Activated CD4-positive, alpha-beta T cell treated with anti-CD3 and anti-CD28 coated beads, Interleukin-2, amount 50 U/mL, for 16 hours (primary cell): ENCODE measurements at places on chromosomes 16 and 17.

DNA sequence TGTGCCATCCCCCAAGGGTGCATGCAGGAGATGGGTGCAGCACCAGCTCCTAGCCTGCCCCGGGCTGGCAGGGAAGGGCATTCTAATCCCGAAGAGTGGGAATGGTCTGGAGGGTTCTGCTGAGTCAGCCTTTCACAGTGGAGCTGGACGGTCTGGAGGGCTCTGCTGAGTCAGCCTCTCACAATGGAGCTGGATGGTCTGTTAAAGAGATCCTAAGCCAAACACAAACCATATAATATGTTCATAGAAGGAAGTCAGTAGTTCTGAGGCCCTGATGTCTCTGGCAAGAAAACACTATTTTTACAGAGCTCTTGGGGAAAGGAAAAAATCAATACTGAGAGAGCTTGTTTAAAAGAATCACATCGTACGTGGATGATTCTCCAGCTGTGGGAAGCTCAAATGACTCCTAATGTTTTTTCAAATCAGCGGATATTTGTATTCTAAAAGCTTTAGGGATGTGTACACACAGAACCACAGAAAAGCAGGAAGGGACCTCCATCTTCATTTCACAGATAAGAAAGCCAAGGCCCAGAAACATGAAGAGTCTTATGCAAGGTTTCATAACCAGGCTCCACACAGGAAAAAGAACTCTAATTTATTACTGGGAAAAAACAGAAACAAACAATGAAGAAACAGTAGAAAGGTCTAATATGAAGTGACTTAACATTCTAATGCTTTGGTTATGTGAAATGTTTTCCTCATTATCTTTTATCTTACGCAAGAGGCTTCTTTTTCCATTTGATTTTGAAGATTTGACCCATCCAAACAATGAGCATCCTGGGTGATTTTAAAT lies 176.3 kb downstream of the VPS53 start:
- DNase-seq: no peak

- no peak for DNase-seq
Measured at GRCh38 chr17:50270435-50271362, 3.6 kb upstream of the TMEM92 start.

DNA sequence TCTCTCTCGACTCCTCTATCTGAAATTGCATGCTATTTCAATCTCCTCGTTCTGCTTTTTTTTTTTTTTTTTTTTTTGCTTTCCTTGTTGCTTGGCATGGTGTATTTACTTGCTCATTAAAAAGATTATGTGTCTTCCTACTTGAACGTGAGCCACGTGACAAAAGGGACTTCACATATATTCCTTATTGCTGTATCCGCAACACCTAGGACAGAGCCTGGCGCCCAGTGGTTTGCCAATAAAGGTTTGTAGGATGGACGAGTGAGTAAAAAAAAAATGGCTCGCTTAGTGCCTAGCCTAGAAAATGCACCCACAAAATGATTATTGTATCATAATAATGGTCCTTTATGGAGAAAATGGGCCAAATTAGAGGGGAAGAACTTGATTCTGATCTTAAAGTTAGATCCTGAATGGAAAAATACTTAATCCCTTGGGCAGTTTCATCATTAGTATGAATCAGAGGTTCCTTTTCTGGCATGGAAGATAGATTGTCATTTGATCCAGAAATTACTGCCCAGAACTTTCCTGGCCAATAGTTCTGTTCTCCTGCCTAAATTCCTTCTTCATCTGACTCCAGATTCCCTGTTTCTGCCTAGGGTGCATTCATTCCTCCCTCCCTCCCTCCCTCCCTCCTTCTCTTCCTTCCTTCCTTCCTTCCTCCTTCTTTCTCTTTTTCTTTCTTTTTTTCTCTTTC lies 13.6 kb upstream of the TMEM220 start:
- DNase-seq: no peak

- no peak for DNase-seq
Measured at GRCh38 chr17:20920815-20921199, 122.0 kb downstream of the USP22 start.

DNA sequence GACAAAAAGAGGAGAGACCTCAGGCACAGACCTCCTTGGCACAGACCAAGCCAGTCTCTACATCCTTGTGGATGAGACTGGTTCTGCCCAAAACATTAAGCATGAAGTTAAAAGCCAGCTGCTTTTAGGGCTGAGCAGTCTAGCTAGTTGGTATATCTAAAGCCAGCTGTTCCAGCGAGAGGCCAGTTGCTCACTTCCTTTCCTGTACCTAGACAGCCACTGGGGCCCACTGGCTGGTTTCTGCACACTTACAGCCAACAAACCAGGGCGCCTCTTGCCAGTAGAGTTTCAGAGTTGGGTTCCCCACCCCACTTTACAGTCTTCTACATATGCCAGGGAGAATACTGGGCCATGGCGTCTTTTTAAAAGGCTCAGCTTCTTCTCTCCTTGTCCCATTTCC lies 242.4 kb downstream of the ZFHX3 start:
- DNase-seq: no peak

DNA sequence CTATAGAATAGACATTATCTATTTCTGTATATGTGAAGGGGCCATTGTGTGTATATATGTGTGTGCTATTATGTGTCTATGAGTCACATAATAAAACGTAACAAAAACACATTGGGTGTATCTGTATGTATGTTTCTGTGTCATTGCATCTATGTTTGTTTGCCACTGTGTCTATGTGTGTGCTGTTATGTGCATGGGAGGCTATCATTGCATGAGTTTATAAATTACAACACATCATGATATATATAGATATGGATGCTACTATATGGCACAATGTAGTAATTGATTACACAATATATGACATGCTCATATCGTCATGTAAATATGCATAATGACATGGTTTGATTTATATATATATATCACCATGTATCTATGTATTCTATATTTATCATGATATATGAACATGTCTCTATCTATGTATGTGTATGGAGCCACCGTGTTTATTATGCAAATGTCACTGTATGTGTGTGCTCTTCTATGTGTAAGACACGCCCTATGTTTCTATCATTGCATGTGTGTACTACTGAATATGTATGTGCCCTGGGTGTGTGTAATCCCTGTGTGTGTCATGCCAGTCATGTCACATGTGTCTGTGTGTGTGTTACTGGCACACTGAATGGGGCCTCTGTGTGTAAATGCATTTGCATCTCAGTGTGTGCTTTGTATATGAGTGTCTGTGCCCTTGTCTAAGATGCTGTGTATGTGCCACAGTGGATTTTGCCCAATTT lies 1.4 kb upstream of the TSPOAP1 start:
- peak; percentile 95 for DNase-seq

GRCh38 chr16:17338244-17338643 lies 132.5 kb downstream of the XYLT1 start:
- no peak for DNase-seq

DNA sequence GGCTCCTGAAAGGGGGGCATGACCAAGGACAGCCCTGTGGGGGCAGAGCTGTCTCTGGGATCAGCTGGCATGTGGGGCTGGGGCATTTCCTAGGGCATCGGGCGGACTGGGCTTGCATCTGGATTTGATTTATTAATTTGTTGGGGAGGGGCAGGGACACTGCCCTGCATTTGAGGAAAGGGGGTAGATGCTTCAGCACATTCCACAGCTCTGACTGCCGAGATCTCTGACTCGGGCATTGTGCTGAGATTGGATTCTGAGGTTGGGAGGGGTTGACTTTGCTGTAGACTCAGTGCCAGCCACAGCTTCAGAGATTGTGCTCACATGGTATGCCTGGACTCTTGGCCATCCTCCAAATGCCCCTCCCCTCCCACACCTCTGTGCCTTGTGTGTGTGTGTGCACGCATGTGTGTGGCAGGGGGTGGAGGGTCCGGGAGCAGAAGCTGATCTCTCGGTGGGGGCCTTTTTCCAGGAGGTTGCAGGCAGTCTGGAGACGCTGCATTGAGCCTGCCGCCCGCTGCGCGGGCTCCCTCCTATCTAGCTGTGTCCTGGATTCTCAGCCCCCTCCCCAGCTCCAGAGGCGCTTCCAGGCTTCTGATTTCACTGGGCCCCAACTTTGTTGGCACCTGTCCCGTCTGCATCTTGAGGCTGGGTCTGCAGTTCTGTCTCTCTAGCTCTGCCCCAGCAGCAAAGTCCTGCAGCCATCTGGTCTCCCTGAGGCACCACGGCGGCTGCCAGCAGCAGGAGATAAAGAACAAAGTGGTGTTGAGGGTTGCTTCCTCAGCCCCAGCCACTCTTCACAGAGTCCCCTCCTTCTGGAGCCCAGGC lies 14.9 kb downstream of the IGFBP4 start:
- DNase-seq: no peak

- no peak for DNase-seq
Measured at GRCh38 chr17:50078430-50078829, 16.7 kb upstream of the PDK2 start.

GRCh38 chr17:47660064-47660492 lies 10.4 kb downstream of the KPNB1 start:
- peak; percentile 69 for DNase-seq

DNA sequence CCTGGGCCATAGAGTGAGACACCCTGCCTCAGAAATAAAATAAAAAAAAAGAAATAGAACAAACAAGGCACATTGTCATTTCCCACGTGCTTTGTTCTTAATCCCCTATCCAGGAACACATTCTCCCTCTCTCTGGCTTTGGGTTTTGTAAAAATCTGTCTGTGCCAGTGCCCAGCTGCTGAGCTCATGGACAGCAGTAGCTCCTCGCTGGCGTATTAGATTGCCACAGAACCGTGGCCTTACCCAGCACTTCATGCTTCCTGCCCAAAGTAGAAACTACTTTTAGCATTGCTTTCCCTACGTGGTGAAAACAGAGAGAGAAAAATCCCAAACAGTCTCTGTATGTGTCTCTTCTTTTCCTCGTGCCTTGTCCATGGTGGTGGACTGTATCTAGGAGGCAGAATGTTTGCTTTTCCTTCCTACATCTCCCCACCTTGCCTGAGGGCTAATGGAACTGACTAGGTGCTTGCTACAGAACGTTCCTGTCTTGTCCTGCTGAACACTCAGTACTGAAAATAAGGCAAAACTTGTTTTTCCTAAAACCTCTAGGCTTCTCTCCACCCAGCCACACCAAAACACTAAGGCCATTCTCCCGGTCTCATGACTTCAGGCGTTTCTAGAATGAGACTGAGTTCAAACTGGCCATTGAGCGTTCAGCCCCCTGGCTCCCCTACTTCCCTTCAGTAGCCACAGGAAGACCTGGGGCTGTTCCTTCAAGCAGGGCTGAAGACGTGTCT lies 26.1 kb downstream of the MNT start:
- no peak for DNase-seq

GRCh38 chr17:36723459-36724025 lies 122.2 kb downstream of the MRM1 start:
- no peak for DNase-seq

DNA sequence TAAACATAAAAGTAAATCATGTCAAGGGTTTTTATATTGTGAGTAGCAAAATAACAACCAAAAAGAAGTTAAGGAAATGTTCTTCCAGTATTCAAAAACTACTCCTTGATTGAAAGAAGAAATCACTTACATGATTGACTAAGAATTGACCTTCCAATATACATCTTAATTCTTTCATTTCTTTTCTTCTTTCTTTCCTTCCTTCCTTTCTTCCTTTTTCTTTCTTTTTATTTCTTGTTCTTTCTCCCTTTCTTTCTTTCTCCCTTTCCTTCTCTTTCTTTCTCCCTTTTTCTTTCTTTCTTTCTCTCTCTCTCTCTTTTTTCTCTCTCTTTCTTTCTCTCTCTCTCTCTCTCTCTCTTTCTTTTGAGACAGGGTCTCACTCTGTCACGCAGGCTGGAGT lies 60.7 kb upstream of the SOX9 start:
- no peak for DNase-seq

DNA sequence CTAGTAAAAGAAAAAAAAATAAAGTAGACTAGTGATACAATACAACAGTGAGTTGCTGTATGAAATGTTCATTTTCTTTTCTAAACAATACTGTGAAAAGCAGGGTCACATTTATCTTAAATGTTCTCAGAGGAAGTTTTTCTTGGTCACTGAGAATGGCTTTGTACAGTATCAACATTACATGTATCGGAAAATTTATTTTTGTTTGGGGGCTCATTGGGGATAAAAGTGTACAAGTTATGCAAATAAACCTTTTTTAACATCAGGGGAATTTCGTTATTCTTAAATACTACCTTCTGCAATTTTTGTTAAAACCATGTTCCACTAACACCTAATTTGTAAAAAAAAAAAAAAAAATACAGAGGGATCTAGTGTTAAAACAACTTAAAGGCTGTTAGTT lies 8.7 kb upstream of the ZNF594 start:
- DNase-seq: no peak

DNA sequence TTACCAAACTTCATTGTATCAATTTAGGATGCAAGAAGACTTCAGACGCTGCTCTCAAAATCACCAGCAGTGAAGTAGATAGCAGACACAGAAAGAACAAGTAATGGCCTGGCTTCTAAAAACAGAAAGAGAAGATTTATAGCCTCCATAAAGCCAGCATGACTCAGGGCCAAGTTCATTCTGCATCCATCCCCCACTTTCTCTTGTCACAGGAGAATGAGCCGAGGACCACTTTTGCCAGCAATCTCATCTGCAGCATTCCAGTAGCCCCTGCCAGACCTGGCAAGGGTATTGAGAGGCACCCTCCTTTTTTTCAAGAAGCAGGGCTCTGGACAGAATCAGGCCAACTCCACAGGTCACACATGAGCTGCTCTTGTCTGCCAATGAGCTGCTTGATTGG lies 355.4 kb upstream of the SOX9 start:
- DNase-seq: no peak

DNA sequence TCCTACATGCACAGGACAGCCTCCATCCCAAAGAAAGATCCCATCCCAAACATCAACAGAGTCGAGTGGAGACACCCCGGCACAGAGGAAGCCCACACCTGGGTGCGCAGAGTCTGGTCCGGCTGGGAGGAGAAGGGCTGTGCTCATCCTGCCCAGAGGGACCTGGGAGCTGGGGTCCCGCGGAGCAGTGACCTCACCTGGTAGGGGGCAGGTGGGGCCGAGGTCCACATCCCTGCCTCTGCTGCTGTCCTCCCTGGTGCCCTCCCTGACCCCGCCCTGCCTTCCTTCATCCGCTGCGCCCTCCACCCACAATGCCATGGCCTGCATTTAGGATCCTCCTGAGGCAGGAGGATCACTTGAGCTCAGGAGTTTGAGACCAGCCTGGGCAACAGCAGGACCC lies 2.9 kb downstream of the C16orf90 start:
- no peak for DNase-seq

DNA sequence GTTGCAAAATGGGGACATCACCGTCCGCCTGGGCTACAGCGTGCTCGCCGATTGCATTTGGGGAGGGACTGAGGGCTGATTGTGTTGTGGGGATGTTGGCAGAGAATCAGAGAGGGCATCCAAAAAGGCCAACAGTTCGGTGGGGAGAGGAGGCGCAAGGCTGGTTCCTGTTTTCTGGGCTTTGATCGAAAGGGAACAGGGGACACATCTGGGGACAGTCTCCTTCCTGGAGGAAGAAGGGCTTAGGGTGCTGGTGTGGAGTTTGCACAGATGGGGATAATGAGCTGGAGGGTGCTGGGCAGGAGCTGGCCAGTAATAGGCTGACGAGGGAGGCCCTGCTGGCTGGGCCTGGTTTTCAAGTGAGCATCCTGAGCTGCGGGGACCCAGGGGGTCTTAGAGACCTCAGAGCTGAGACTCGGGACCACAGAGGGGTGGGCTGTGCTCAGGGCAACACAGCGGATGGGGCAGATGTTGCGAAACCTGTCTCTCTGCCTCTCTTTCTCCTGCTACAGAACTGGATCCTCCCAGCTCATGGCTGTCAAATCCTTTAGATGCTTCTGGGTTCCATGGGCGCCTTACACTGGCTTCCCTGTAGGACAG lies 288.7 kb downstream of the SEC14L1 start:
- no peak for DNase-seq

GRCh38 chr16:22022151-22022550 lies 14.2 kb downstream of the MOSMO start:
- no peak for DNase-seq
